ENCODE measurements at places on chromosomes 16 and 17.

GRCh38 chr17:28920201-28920600, 17.3 kb upstream of the DHRS13 start:
- no peak for DNase-seq

GRCh38 chr17:64455993-64456885, 7.3 kb downstream of the MILR1 start:
- no peak for DNase-seq

DNA sequence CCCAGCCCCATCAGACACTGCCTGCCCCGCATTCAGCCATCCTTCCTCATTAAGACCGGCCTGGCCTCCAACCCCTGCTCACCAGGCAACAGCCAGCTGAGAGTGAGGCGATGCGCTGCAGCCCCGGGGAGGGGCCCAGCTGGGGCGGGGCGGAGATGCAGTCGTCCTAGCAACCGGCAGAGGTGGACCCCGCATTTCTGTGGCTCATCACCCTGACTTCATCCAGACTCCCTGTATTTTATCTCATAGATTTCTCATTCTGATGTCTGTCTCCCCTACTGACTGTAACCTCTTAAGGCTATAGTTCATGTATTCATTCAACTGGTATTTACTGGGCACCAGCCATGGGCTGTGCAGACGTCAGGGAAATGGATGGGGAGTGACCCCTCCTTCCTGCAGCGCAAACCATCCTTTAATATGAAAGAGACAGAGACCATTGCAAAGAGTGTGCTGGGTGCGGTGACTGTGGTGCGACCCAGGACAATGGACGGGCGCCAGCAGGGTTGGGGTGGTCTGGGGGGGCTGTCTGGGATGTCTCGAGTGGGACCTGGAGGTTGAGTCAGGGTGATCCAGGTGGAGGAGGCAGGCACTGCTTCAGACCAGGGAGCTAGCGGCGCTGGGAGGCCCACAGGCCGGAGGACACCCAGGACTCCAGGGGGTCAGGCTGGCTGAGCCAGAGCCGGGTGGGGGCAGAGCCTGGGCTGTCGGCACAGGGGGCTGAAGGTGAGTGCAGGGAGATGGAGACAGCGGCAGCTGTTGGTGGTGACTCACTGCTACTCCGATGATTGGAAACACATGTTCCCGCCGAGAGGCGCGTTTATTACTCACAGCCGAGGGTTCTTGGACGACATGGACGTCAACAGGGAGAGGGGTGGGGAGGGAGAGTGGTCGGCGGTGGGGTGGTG, 10.5 kb upstream of the TIMP2 start:
- peak; percentile 98 for DNase-seq

DNA sequence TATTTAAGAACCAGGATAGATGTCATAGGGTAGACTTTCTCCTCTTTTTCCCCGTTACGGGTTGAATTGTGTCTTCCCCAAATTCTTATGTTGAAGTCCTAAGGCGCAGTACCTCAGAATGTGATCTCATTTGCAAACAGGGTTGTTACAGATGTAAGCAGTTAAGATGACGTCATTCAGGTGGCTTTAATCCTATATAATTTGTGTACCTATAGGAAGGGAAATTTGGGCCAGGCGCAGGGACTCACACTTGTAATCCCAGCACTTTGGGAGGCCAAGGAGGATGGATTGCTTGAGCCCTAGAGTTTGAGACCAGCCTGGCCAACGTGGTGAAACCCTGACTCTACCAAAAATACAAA, 99.5 kb upstream of the DHX40 start:
- DNase-seq: no peak

GRCh38 chr17:74011966-74012365, 191.5 kb upstream of the RPL38 start:
- no peak for DNase-seq

DNA sequence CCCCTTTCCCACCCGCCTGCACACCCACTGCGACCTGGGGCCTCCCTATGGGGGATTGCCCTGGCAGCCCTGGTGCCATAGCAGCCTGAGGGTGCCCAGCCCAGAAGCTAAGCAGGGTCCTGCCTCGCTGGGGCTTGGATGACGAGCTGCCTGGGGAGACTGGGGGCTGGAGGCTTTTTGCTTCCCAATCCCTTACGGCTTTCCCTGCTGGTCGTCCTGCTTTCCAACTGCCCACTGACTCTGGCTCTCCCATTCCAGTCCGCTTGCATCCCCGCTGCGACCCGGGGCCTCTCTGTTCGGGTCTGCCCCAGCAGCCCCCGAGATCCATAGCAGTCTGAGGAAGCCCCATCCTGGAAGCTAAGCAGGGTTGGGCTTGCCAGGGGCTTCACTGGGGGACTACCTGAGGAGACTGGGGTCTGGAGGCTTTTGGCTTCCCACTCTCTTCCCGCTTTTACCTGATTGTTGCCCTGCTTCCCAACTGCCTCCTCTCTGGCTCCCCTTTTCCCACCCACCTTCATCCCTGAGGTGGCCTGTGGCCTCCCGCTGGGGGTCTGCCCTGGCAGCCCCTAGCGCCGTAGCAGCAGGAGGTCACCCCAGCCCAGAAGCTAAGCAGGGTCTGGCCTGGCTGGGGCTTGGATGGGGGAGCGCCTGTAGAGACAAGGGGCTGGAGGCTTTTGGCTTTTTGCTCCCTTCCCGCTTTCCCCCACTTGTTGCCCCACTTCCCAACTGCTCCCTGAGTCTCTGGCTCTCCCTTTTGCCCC, 2292.8 kb downstream of the TP53TG3F start:
- DNase-seq: no peak

- peak; percentile 5 for DNase-seq
Observed at GRCh38 chr17:64920419-64921172, 1.3 kb upstream of the LRRC37A3 start.

DNA sequence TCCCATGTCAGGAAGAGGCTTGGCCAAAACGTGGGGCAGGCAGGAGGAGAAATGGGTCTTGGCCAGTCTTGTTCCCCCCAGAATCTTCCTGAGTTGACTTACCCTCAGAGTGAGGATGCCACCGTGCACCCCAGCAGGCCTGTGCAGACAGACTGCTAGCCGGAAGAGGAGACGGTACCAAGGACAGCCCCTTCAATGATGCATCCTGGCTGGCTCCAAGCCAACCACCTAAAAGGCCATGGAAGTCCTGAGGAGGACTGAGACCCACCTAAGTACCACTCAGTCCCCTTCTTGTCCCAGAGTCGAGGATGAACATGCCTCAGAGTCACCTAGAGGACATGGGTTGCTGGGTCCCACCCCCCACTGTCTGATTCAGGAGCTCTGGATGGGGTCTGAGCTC, 46.7 kb upstream of the RCVRN start:
- no peak for DNase-seq

- DNase-seq: no peak
Observed at GRCh38 chr16:14672403-14672971, 21.6 kb downstream of the PLA2G10 start.

DNA sequence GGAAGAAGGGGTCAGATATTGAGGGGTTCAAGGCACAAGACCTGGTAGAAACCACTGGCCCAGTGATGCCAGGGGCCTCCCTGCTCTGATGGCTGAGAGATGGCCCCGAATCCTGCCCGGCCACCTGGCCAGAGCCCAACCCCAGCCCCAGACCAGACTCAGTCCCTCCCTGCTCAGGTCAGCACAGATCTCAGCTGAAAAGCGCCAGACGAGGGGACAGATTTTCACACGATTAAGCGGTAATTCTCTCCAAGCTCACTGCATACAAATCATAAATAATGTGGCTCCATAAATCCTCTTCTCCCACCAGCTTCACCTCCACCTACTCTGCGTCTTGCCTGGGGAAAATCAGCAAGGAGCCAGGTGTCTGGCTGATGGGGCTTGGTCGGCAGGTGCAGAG, 57.1 kb downstream of the ENGASE start:
- DNase-seq: no peak

GRCh38 chr16:5026664-5027063, 7.1 kb downstream of the NAGPA start:
- DNase-seq: no peak

- no peak for DNase-seq
Observed at GRCh38 chr16:86953631-86954391, 363.4 kb downstream of the C16orf95 start.

- DNase-seq: no peak
Observed at GRCh38 chr16:29898804-29899515, 390 bp downstream of the SEZ6L2 start.

DNA sequence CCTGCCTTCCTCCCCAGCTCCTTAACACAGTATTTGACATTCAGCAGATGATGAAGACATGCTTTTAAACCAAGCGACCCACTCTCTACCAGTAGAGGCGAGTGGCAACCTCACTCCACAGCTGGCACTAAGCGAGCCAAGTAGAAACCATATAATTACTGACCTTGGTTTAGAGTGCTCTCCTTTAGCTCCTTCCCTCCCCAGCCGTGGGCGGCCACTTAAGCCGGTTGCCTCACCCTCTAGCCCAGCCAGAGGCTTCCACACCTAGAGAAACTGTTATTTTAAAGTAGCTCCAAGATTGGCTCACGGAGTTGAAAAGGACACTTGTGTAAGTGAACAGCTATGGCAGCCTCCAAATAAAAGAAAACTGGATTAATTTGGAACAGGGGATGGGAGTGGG, 109.1 kb upstream of the CRHR1 start:
- DNase-seq: no peak

DNA sequence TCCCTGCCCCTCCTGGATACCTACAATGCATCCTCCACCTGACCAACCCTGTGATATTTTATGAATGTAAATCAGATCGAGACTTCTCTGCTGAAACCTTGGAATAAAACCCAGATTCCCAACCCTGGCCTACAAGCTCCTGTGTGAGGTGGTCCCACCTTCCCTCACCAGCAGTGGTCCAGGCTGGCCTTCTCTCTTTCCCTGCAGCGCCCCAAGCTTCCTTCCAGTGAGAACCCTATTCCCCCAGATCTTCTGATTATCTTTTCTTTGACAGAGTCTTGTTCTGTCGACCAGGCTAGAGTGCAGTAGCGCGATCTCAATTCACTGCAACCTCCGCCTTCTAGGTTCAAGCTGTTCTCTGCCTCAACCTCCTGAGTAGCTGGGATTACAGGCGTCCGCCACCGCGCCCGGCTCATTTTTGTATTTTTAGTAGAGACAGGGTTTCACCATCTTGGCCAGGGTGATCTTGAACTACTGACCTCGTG, 2.5 kb upstream of the HELZ start:
- DNase-seq: no peak

- DNase-seq: peak; percentile 57
Observed at GRCh38 chr16:72066747-72067146, 3.7 kb downstream of the HPR start.

- DNase-seq: no peak
Observed at GRCh38 chr17:39365872-39366271, 35.6 kb downstream of the FBXL20 start.

DNA sequence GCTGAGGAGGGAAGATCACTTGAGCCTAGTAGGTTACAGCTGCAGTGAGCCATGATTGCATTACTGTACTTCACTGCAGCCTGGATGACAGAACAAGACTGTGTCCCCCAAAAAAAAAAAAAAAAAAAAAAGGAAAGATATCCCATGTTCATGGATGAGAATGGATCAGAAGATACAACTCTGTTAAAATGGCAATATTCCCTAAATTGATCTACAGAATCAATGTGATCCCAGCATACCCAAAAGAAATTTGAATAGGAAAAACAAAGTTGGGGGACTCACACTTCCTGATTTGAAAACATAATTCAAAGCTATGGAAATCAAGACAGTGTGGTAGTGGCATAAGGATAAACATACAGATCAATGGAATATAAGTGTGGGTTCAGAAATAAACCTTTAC, 12.7 kb upstream of the KANSL1 start:
- DNase-seq: no peak

DNA sequence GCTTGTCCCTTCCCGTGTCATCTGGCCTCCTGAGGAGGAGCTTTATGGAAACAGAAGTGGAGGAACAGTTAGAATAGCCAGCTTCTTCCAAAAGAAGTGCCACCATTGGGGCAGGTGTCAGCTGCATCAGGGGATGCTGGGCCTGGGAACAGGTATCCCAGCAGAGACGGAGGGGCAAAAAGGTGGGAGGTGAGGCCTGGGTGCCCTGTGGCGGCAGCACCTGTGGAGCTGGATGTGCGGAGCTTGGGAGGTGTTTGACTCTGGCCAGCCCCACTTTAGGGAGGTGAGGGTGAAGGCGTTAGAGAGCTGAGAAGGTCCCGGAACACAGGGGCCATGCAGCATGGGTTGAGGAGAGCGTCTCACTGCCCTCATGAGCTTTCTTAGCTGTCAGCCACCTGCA, 5.2 kb downstream of the SMCR8 start:
- DNase-seq: no peak

DNA sequence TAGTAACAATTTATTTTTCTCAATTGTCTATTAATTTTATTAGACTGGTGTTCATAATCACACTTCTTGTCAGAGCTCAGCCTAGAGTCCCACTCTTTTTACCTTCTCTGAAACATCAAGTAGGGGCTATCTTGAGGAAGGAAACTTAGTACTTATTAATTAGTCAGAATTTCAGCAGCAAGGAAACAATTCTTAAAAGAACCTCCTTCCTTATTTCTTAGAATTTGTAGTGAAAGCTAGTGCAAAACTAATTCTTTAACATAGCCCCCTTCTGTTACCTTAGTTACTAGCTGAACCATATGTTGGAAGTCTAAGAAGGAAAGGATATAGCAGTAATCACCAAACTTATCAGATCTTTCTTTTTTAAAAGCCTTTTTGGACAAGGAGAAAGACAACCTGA, 35.2 kb downstream of the MAP2K4 start:
- DNase-seq: no peak

GRCh38 chr17:64739316-64740058, 77.4 kb upstream of the SMURF2 start:
- peak; percentile 54 for DNase-seq

DNA sequence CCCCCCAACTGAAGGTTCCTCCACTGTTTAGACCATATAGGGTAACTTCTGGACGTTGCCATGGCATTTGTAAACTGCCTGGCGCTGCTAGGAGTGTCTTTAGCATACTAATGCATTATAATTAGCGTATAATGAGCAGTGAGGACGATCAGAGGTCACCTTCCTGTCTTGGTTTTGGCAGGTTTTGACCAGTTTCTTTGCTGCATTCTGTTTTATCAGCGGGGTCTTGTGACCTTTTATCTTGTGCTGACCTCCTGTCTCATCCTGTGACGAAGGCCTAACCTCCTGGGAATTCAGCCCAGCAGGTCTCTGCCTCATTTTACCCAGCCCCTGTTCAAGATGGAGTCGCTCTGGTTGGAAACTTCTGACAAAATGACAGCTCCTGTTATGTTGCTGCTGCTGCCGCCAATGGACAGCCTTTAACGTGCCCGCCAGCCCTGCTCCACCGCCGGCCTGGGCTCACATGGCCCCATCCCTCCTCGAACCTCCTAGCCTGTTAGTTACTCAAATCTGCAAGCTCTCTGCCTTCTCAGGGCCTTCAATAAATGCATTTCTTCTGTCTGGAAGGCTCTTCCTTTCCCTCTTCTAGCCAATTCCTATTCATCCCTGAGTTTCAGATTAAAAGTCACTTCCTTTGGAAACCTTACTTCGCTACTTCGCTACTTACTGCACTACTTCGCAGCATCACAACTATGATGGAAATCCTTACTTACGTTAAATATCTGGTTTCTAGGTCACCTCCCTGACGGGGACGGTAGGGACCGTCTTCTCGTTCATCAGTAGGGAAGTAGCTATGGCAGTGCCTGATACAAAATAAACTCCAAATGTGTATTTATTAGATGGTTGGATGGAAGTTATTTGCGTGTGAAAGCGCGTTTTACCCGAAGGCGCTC, 640 bp upstream of the NAGLU start:
- no peak for DNase-seq
